ENCODE measurements at places on chromosomes 5 and 9.

GRCh38 chr5:95110118-95110517 lies 174.8 kb downstream of the MCTP1 start:
- no peak overlapping the region for H3K4me3 ChIP-seq
- no peaks in the 10 kb centered on the region for H3K27me3 ChIP-seq
- no peak for DNase-seq
- H3K36me3 ChIP-seq = no peaks in the 10 kb centered on the region

GRCh38 chr9:77876091-77876490 lies 155.5 kb downstream of the GNAQ start:
- DNase-seq = no peak
- H3K27me3 ChIP-seq = no peaks in the 10 kb centered on the region
- H3K4me3 ChIP-seq = no peak overlapping the region
- H3K4me1 ChIP-seq = no peaks in the 10 kb centered on the region
- peaks cover 14% of the 10 kb centered on the region for H3K36me3 ChIP-seq

GRCh38 chr5:1724822-1725602 lies 74.6 kb downstream of the MRPL36 start:
- H3K27me3 ChIP-seq = peaks cover 30% of the 10 kb centered on the region
- H3K4me3 ChIP-seq = peak overlapping the region; percentile 58
- H3K27ac ChIP-seq = no peak overlapping the region
- no peaks in the 10 kb centered on the region for H3K36me3 ChIP-seq

DNA sequence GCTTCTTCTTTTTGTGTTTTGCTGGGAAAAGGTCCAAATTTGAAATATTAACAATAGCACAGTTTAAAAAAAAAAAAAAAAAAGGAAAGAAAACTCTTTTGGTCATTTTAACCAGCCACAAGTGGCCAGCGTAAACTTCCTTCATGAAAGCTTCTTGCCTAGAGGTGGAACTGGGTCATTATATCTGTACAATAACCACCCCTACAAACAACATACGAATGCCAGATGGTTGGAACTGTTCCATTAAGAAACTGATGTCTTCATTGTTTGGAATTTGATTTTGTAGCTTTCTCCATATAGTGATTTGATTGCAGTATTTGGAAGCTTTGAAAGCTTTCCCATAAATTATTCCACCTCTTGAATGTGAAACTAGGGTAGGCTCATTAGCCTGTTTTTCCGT lies 18.3 kb upstream of the LPAR1 start:
- H3K27ac ChIP-seq = no peak overlapping the region
- no peaks in the 10 kb centered on the region for H3K4me1 ChIP-seq
- no peaks in the 10 kb centered on the region for H3K36me3 ChIP-seq
- no peak overlapping the region for H3K4me3 ChIP-seq

GRCh38 chr5:28310696-28311095 lies 1272.3 kb upstream of the CDH9 start:
- H3K27ac ChIP-seq = no peak overlapping the region
- no peaks in the 10 kb centered on the region for H3K36me3 ChIP-seq
- H3K27me3 ChIP-seq = no peaks in the 10 kb centered on the region
- H3K4me3 ChIP-seq = no peak overlapping the region

DNA sequence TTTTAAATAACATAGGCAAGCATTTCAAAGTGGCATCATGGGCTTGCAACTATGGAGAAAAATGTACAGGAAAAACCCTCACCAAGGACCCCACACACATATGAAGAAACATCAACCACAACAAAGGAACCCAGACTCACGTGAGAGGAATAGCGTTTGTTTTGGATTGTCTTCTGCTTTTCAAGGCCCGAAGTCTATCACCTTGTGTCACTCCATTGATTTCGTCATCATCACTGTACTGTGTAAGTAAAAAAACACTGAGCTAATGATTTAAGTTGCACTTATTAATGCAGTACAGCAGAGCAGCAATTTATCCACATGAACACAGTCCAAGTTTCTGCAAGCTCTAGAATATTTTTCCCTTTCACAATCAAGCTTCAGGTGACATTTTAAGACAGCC lies 72.4 kb downstream of the HABP4 start:
- no peak overlapping the region for H3K4me3 ChIP-seq
- no peak for DNase-seq
- H3K36me3 ChIP-seq = no peaks in the 10 kb centered on the region
- H3K27me3 ChIP-seq = no peaks in the 10 kb centered on the region
- peak overlapping the region; percentile 22 for H3K27ac ChIP-seq

DNA sequence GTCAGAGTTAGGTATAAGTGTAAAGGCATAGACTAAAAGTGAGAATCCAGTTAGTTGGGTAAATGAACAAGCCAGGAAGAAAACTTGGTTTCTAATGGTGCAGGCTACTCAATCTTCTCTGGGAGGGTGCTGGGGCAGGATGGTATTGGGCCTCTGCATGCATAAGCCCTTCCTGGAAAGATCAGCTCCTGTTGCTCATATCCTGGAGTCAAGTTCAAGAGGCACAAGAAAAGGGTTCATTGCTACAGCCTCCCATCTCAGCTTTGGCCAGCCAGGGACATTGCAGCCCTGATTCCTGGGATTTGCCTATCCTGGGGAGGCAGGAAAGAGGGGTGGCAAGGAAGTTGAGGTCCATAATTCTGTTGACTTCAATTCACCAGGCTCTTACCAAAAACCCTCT lies 40.7 kb upstream of the ATP6V1G1 start:
- H3K36me3 ChIP-seq = no peaks in the 10 kb centered on the region
- no peak for DNase-seq
- H3K27me3 ChIP-seq = peaks cover 6% of the 10 kb centered on the region
- no peaks in the 10 kb centered on the region for H3K4me1 ChIP-seq

DNA sequence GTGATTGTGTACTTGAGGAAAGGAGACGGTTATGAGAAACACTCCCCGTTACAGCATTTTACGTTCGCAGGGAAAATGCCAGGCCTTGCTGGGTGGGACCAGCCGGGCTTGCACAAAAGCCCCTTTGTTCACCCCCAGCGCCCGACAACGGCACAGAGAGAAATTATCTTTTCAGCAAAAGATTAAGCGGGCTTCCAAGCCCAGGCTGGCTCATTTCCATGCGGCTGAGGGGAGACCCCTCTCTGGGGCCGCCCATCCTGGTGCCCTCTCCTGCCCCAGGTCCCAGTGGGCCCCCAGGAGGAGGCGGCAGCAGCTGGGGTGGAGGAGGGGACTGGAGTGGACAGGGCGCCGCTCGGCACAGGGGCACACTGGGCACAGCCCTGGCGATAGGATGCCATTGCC lies 50.8 kb upstream of the NOTCH1 start:
- DNase-seq = no peak
- peaks cover 20% of the 10 kb centered on the region for H3K27me3 ChIP-seq
- H3K4me1 ChIP-seq = no peaks in the 10 kb centered on the region
- no peak overlapping the region for H3K27ac ChIP-seq
- no peaks in the 10 kb centered on the region for H3K36me3 ChIP-seq
- H3K4me3 ChIP-seq = no peak overlapping the region

DNA sequence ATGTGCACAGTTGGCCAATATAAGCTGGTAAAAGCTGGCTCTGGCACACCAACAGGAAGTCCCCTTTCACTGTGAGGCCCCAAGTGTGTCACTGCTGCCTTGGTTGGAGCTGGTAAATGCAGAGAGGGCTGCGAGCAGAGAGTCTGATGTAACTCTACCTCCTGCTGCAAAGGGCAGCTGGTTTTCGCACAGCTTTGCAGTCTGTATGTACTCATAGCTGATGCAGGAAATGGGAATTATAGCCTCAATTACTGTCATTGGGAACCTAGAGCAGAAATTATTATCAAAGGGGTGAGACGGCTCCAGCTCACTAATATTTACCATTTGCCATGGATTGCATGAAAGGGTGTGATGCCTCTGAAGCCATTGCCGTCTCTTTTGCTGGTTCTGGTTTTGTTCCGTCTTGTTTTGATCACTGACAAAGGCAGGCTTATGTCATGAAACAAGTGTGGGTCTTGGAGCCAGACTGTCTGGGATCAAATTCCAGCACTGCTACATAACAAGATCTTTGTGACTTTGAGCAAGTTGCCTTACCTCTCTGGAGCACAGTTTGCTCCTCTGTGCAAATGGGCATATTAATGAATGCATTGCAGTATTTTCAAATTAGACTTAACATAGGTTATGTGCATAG lies 124.3 kb upstream of the SLC25A48 start:
- peaks cover 14% of the 10 kb centered on the region for H3K27me3 ChIP-seq
- no peaks in the 10 kb centered on the region for H3K4me1 ChIP-seq
- no peak overlapping the region for H3K4me3 ChIP-seq
- no peaks in the 10 kb centered on the region for H3K36me3 ChIP-seq
- DNase-seq = no peak
- no peak overlapping the region for H3K27ac ChIP-seq

GRCh38 chr5:87551911-87552310 lies 139.2 kb upstream of the CCNH start:
- no peak for DNase-seq
- no peak overlapping the region for H3K27ac ChIP-seq
- no peaks in the 10 kb centered on the region for H3K4me1 ChIP-seq
- H3K36me3 ChIP-seq = no peaks in the 10 kb centered on the region

- no peak for DNase-seq
- peaks cover 26% of the 10 kb centered on the region for H3K36me3 ChIP-seq
- no peaks in the 10 kb centered on the region for H3K27me3 ChIP-seq
- H3K4me1 ChIP-seq = peaks cover 67% of the 10 kb centered on the region
- no peak overlapping the region for H3K4me3 ChIP-seq
- peak overlapping the region; percentile 51 for H3K27ac ChIP-seq
Observed at GRCh38 chr9:135883410-135884089, 23.8 kb downstream of the CAMSAP1 start.

- H3K27ac ChIP-seq = no peak overlapping the region
- H3K4me3 ChIP-seq = no peak overlapping the region
- H3K27me3 ChIP-seq = peaks cover 35% of the 10 kb centered on the region
Observed at GRCh38 chr9:109331353-109331752, 10.5 kb upstream of the EPB41L4B start.

DNA sequence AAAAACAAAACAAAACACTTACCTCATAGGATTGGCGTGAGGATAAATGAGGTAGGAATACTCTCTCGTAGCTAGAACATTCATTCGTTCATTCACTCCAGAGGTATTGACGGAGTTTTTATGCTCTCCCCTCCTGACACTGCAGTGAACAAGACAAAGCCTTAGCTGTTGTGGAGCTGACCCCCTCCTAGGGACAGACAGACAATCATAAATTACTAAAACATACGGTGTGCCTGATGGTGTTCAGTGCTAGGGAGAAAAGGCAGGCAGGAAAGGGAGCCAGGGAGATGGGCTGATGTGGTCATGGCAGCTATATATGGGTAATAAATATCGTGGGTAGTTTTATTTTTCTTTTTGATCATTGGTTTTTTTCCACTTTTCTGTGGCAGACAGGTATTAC lies 5.7 kb upstream of the BRD3 start:
- peaks cover 6% of the 10 kb centered on the region for H3K4me1 ChIP-seq
- H3K27me3 ChIP-seq = peaks cover 24% of the 10 kb centered on the region
- no peak overlapping the region for H3K27ac ChIP-seq
- DNase-seq = no peak
- peaks cover 3% of the 10 kb centered on the region for H3K36me3 ChIP-seq

- no peak overlapping the region for H3K4me3 ChIP-seq
- H3K4me1 ChIP-seq = peaks cover 6% of the 10 kb centered on the region
Observed at GRCh38 chr5:176427971-176428370, 11.6 kb upstream of the CLTB start.

DNA sequence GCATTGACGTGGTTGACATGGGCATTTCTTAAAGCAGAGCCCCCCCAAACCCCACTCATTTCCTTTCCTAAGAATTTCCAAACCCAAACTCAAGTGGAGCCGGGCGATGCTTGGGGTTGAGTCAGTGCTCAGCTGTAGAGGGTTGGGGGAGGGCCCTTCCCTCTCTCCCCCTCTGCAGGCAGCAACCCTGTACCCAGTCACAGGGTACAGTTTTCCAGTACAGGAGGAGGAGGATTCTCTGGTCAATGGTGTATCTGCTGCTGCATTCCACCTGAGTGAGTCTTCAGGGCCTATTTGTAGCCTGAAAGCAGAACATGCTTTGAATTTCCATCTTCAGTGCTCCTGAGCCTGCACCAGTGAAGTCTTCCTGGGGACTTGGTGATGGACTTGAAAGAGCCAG lies 55.8 kb downstream of the ENTREP1 start:
- H3K4me3 ChIP-seq = no peak overlapping the region
- peaks cover 21% of the 10 kb centered on the region for H3K27me3 ChIP-seq
- DNase-seq = no peak

GRCh38 chr9:91220491-91221135 lies 141.1 kb downstream of the AUH start:
- peaks cover 67% of the 10 kb centered on the region for H3K36me3 ChIP-seq
- DNase-seq = no peak
- no peak overlapping the region for H3K4me3 ChIP-seq
- H3K4me1 ChIP-seq = peaks cover 44% of the 10 kb centered on the region
- peak overlapping the region; percentile 35 for H3K27ac ChIP-seq
- H3K27me3 ChIP-seq = no peaks in the 10 kb centered on the region

GRCh38 chr5:55370291-55370925 lies 62.6 kb downstream of the MTREX start:
- peaks cover 2% of the 10 kb centered on the region for H3K4me1 ChIP-seq
- H3K4me3 ChIP-seq = no peak overlapping the region
- no peak overlapping the region for H3K27ac ChIP-seq
- no peak for DNase-seq

All from activated T-cell treated with anti-CD3 and anti-CD28 coated beads, Interleukin-2, amount 50 U/mL, for 24 hours (primary cell).